ENCODE measurements at places on chromosomes 13 and 19.
A peak's percentile ranks its signal among the peaks of the same experiment; 100 is the strongest.

DNA sequence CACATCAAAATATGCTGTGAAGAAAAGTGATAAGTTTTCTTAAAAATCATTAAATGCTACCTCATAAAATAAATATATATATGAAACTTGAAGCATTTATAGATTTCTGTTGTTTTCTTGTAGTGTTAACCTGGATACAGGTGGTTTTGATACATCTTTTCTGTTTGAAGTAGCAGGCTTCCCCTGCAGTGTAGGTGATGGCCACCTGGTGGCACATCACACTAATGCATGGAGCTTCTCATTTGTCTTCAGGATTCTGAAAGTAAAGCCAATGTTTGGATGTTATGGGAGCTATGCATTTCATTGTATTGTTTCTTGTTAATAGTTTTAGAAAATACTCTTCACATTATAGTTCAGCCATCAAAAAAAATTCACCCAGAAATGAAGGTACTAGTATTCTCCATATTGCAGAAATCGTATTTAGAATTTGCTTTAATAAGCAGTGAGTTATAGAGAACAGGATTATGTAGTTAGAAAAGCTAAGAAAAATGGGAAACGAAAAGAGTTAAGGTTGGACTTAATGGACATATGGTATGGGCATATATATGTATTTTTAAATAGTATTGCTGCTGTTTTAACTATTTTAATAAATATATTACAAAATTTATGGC, 18.7 kb downstream of the GPR180 start:
- DNase-seq = no peak

GRCh38 chr13:26051231-26051656, 572 bp downstream of the SHISA2 start:
- no peak for DNase-seq

DNA sequence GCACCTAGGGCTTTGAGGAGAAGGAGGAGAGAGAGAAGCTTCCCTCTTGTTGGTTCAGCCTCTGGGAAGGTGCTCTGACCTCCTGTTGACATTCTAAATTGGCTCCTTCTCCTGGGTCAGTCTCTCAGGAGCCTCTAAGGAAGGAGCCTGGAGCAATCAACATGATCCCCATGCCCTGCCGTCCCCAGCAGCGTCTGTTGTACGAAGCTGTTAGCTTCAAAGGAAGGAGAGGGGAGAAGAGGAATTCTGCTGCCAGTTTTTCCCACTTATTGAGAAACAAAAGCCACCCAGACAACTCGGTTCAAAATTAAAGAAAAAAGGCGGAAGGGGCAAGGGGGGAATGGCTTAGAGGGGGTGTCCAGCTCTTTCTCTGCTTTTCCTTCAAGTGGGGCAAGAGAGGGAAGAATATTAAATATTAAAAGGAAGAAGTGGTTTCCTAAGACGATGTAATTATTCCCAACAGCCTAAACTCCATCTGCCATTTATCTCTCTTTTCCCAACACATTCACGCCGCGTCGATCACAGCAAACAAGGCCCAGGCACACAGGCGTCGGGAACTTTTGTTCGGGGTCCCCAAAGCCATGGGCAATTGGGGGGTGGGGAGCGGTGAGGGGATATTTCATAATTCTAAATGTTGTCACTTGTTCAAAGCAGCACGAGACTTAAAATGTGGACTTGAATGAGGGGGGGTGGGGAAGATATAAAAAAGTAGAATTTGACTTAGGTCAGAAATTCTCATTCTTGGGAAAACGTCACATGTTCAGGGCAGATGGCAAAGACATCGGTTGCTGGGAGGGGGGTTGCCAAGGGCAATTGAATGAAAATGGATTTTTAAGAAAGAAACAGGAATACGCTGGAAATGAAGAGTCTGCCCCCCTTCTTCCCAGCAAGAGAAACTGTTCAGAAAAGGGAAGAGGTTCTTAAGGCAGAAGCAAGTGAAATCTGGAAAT, 116.8 kb upstream of the CACNA1A start:
- no peak for DNase-seq

GRCh38 chr19:38268539-38268938, 4.2 kb downstream of the SPINT2 start:
- no peak for DNase-seq

DNA sequence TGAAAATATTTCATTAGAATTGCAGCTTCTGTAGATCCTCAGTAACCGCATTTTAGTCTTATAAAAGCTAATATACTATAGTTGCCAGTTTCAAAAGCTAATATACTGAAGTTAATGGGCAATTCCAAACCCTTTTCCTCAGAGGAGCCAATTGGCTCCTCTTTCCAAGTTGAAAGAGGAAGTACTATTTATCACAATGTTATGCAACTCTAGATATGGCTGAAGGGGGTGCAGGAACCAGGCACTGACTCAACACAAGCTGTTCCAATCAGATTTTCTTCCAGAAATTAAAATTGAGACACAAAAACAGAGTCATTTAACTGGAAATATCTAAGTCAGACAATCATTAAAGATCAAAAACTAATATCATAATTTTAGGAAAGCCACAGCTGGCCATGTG, 258.9 kb downstream of the PCDH20 start:
- DNase-seq = no peak

- no peak for DNase-seq
These were observed 62.5 kb downstream of the RFX2 start for GRCh38 chr19:6047741-6048251.

GRCh38 chr19:46471811-46472543, 614 bp upstream of the PNMA8A start:
- DNase-seq = no peak

GRCh38 chr19:18995804-18996241, 37.5 kb downstream of the SUGP2 start:
- no peak for DNase-seq

- no peak for DNase-seq
These were observed 1077.7 kb upstream of the SLC10A2 start for GRCh38 chr13:104143760-104144416.

GRCh38 chr13:32098272-32098671, 66.7 kb downstream of the FRY start:
- no peak for DNase-seq

- no peak for DNase-seq
These were observed 39.1 kb upstream of the UBAC2 start for GRCh38 chr13:99161512-99161911.

DNA sequence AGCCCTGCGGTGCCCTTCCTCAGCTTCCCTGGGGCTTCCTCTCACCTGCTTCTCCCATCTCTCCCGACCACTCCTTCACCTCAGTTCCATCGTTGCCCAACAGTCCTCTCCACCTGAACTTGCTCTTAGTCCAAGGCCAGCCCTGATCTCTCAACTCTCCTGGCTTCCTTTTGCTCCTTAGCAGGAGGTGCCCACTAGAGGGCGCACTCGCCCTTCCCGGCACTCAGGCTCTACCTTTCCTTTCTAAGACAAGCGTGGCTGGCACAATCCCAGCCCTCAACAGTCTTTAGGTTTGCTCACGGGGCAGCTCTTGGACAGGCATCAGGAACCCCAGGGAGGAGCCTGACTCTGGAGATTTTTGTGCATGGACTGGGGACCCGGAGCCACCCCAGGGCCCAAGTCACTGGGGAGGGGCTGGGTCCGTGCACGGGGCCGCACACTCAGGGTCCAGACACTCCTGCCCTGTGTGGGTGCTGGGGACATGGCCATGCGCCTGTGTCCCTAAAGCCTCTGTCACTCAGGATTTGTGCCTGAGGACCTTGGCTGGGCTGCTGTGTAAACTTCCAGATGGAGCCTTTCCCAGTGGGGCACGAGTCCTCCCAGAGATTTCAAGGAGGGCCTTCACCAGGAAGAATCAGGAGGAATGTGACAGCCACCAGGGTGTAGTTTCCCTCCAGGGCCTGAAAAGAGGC, 12.1 kb upstream of the CEACAM8 start:
- DNase-seq = peak; percentile 34

DNA sequence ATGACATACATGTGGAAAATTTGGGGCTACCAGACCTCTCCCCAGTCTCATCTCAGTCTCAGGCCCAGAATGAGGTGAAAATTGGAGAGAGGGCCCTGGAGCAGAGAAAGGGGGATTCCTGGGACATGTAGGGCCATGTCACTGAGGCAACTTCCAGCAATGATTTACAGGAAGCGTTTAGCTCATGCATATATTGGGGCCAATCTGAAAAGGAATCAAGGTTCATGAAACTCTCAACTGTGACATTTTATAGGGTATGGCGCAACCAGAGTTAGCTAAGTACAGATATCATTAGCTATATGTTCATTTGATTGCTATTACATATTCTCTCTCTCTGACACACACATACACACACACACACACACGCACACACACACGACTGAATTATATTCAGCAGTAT, 86.3 kb downstream of the RNASEH2B start:
- DNase-seq = no peak

- DNase-seq = no peak
These were observed 29.7 kb upstream of the ENOX1 start for GRCh38 chr13:43816401-43816889.

GRCh38 chr19:38547421-38547820, 70.3 kb downstream of the MAP4K1 start:
- no peak for DNase-seq

DNA sequence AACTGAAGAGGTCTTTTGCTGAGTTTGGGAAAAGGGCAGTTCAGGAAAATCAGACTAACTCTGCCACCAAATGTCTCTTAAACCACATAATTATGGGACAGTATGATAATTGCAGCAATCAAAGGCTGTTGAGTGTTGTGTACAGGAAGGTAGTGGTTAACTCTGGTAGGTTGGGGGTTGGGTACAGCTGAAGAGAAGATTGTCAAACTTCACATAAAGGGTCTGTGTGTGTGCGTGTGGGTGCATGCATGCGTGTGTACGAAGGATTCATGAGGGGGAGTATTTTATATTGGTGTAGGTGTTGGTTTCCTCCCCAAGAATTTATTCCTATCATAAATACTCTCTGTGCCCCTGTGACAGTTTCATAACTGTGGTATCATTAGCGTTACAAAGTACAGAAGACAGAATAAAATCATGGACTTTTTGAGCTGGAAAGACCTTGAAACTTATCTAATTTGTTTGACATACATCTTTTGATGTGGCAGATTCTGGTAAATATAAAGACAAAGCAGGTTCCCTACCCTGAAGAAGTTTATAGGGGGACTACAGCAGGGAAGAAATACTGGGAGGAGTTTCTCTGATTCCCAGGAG, 94.1 kb downstream of the PCCA start:
- no peak for DNase-seq

DNA sequence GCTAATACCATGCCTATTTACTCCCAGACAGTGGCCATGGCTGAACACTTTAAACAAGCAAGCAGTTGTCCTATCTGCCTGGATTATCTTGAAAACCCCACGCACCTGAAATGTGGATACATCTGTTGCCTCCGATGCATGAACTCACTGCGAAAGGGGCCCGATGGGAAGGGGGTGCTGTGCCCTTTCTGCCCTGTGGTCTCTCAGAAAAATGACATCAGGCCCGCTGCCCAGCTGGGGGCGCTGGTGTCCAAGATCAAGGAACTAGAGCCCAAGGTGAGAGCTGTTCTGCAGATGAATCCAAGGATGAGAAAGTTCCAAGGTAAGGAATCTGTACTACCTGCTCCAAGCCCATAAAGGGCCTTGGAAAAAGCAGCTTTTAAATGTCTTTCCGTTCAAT, 8.6 kb downstream of the RFPL4AL1 start:
- DNase-seq = peak; percentile 4

GRCh38 chr19:8501981-8502380, 459 bp downstream of the PRAM1 start:
- no peak for DNase-seq

DNA sequence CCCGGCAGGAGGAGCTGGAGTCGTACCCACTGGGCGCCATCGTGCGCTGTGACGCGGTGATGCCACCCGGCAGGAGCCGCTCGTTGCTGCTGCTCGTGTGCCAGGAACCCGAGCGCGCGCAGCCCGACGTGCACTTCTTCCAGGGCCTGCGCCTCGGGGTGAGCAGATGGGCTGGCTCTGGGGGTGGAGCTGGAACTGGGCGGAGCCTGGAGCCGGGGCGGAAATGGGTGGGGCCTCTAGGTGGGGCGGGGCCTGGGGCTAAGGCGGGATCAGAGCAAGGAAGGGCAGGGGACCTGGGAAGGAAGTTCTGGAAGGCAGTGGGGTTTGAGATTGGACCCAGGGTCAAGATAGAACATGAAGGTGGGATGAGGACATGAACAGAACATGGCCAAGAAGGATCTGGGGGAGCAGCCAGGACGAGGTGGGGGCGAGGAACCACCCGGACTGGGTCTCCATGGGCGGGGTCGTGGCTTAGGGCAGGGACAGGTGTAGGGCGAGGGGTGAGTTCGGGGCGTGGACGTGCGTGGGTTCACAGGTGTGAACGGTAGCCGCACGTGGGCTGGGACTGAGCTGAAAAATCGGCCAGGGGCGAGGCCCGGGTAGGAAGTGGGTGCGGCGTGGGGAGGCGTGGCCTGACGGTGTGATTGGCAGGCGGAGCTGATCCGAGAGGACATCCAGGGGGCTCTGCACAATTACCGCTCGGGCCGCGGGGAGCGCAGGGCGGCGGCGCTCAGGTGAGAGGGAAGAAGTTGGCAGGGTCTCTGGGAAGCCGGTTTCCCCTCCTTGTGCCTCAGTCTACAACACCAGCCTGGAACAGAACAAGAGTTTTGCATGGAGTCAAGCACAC, 4.7 kb downstream of the EPS8L1 start:
- peak; percentile 47 for DNase-seq

- DNase-seq = no peak
These were observed 42.8 kb upstream of the NPAS1 start for GRCh38 chr19:46976845-46977320.

Data from stimulated activated CD8-positive, alpha-beta memory T cell treated with anti-CD3 and anti-CD28 coated beads, Interleukin-15, amount 100 ng/mL, for 48 hours (primary cell).